ENCODE measurements at places on chromosomes 2 and 18.

DNA sequence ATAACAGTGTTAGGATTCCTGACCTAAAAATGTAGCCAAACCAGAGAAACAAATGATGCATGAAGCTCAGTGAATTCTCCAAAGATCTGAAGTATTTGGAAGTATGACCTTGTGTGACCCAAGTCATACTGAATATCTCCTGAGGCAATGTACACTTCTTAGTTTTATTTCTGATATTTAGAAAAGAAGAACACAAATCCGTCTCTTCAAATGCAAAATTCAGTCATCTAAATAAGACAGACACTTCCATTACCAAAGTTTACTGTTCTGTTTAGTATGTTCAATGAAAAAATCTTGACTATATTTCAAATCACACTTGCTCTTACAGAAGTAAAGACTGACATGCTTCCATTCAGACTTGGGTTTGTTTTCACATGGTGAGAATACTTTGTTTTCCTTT is 495.7 kb downstream of the RIT2 start:
- no peak overlapping the region for H3K4me3 ChIP-seq
- no peaks in the 10 kb centered on the region for H3K27me3 ChIP-seq
- H3K36me3 ChIP-seq, result no peaks in the 10 kb centered on the region

DNA sequence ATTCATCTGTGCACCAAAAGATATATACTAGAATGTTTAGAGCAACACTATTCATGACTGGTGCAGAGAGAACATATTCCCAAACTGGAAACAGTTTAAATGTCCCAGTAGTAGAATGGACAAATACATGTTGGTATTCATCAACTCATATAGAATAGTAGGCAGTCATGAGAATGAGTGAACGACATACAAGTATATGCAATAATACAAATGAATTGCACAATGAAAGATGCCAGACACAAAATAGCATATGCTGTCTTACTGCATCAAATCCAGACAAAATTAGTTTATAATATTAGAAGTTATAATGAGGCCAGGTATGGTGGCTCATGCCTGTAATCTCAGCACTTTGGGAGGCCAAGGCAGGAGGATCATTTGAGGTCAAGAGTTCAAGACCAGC is 8.3 kb upstream of the PRKAG3 start:
- no peaks in the 10 kb centered on the region for H3K4me1 ChIP-seq
- H3K27ac ChIP-seq, result no peak overlapping the region
- H3K27me3 ChIP-seq, result no peaks in the 10 kb centered on the region
- DNase-seq, result no peak

GRCh38 chr2:8693157-8693821 is 11.4 kb downstream of the ID2 start:
- no peak overlapping the region for H3K27ac ChIP-seq
- H3K4me1 ChIP-seq, result no peaks in the 10 kb centered on the region
- DNase-seq, result no peak
- no peaks in the 10 kb centered on the region for H3K36me3 ChIP-seq
- peak overlapping the region; percentile 36 for H3K4me3 ChIP-seq

GRCh38 chr2:19021100-19021476 is 337.3 kb downstream of the OSR1 start:
- no peak for DNase-seq
- H3K36me3 ChIP-seq, result no peaks in the 10 kb centered on the region
- H3K27me3 ChIP-seq, result no peaks in the 10 kb centered on the region
- peak overlapping the region; percentile 26 for H3K4me3 ChIP-seq
- no peak overlapping the region for H3K27ac ChIP-seq

- no peaks in the 10 kb centered on the region for H3K36me3 ChIP-seq
- H3K4me3 ChIP-seq, result no peak overlapping the region
- no peaks in the 10 kb centered on the region for H3K4me1 ChIP-seq
- H3K27me3 ChIP-seq, result no peaks in the 10 kb centered on the region
- no peak for DNase-seq
Measured at GRCh38 chr18:75360941-75361340, 66.6 kb downstream of the SMIM21 start.

DNA sequence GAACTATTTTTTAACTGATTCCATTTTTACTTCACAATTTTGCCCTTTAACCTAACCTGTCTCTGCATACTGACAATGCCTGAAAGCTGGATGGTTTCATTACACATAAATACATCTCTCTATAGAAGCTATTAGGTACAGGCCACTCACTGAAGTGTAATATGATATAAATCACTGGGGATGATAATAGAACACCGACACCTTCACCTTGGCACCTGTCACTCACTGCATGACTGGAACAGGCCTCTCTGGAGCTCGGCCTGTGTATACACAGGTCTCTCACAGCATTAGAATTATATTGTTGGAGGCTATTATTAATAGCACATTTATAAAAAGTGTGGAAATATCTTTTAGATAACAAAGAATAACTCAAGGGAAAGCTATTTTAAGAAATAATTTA is 138.2 kb downstream of the TMEM131 start:
- H3K4me3 ChIP-seq, result no peak overlapping the region
- no peaks in the 10 kb centered on the region for H3K27me3 ChIP-seq
- no peak for DNase-seq
- H3K27ac ChIP-seq, result no peak overlapping the region

- no peak overlapping the region for H3K4me3 ChIP-seq
- no peak for DNase-seq
- no peaks in the 10 kb centered on the region for H3K27me3 ChIP-seq
Measured at GRCh38 chr2:1631292-1632001, 112.9 kb downstream of the PXDN start.

DNA sequence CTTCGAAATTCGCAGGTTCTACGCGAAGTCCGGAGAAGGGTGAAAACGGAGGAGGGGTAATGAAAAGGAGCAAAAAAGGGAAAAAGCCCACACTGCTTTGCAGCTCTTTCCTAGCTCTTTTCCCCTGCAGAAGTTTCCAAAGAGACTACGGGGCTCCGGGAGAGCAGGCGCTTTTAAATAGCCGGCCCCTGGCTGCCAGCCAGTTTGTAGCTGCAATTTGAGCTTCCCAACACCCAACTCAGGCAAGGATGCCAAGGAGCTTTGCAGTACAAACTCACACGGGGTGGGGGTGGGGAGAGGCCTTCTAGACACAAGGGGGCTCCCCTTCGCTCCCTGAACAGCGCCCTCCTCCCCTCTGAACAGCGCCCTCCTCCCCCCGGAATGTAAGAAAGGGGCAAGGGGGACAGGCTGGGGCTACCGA is at the start of gene IGFBP5:
IGFBP5 (minus strand) TSS at position 149 of the 421 bp plus-strand sequence. CDS start 774 bp downstream, outside the sequence.
- H3K4me3 ChIP-seq, result peak within 1 kb of the TSS; percentile 86
- no peaks in the 10 kb centered on the region for H3K27me3 ChIP-seq
- H3K27ac ChIP-seq, result peak within 1 kb of the TSS; percentile 89
- peaks cover 8% of the 10 kb centered on the region for H3K4me1 ChIP-seq
- no peaks in the 10 kb centered on the region for H3K36me3 ChIP-seq

DNA sequence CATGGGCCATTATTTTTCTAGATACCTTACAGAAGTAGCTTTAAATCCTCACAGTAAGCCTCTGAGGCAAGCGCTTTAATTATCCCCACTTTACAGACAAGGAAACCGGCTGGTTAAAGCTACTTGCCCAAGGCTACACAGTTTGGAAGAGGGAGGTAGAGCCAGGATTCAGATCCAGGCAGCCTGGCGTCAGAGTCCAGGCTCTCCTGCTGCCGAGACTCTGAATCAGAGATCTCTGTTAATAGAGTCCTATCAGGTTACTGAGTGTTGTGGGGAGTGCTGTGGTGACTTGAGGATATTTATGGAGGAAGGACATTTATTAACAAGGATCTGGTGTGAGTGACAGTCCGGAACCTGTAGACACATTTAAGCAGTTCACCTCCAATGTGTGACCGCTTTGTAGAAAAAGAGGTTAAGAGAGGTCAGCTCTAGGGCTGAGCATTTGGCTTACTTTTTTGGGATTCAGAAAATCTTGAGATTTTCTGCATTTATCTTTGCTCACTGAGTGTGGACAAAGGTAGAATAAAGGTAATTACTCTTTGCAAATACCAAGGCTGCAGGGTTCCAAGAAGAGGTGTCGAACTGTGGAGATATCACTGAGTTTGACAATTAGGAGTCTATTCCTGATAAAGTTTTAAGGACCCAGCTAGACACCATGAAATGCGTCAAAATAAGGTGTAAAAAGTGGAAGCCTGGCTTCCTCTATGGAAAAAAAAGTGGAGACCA is 1.6 kb upstream of the CEP192 start:
- no peaks in the 10 kb centered on the region for H3K27me3 ChIP-seq
- peaks cover 10% of the 10 kb centered on the region for H3K4me1 ChIP-seq
- H3K27ac ChIP-seq, result no peak overlapping the region
- DNase-seq, result no peak

DNA sequence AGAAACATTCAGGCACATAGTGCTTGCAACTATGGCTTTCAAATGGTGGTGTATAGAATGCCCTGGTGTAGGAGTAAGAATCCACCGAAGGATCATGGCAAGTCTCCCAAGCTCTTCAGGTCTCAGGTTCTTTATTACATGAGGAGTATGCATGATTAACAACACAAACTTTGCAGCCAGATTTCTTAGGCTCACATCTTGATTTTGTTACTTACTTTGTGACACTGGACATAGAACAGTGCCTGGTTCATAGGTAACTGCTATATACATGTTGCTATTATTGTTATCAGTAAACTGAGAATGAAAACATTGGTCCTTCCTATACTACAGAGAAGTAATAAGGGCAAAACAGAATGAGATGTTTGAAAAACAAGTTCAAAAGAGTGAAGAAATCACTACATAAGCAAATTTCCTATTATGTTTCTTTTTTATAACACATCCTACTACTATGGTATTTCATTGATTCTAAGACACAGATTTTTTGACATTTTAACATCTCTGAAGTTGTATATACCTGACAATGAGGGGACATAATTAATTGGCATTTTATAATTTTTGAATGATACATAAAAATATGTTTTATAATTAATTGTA is 284.9 kb downstream of the C1D start:
- no peaks in the 10 kb centered on the region for H3K27me3 ChIP-seq
- H3K27ac ChIP-seq, result no peak overlapping the region
- no peak overlapping the region for H3K4me3 ChIP-seq
- no peaks in the 10 kb centered on the region for H3K36me3 ChIP-seq

- H3K4me3 ChIP-seq, result no peak overlapping the region
- DNase-seq, result no peak
- H3K27ac ChIP-seq, result no peak overlapping the region
- no peaks in the 10 kb centered on the region for H3K36me3 ChIP-seq
- no peaks in the 10 kb centered on the region for H3K27me3 ChIP-seq
Measured at GRCh38 chr2:105432749-105433148, 33.9 kb upstream of the FHL2 start.

DNA sequence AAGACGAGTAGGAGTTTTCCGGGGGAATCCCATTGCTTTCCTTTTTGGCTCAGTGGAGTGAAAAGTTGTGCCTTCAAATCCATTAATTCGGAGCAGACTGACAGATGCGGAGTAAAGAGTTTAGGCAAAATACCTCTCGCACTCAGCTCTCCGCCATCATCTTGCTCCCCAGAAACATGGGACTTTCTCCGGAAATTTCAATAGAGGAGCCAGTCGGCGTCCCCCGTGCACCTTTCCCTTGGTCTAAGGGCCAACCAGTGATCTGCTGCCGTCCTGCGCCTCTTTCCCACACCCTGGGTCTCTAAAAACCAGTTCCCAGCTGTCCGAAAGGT is 318 bp downstream of the TYW5 start:
- H3K4me1 ChIP-seq, result peaks cover 27% of the 10 kb centered on the region
- peak overlapping the region; percentile 82 for H3K4me3 ChIP-seq
- no peak for DNase-seq
- peak overlapping the region; percentile 90 for H3K27ac ChIP-seq
- no peaks in the 10 kb centered on the region for H3K27me3 ChIP-seq

GRCh38 chr2:131419441-131419840 is 55.5 kb upstream of the RAB6D start:
- H3K4me3 ChIP-seq, result no peak overlapping the region
- no peaks in the 10 kb centered on the region for H3K4me1 ChIP-seq
- H3K27me3 ChIP-seq, result no peaks in the 10 kb centered on the region
- no peak overlapping the region for H3K27ac ChIP-seq
- H3K36me3 ChIP-seq, result no peaks in the 10 kb centered on the region

DNA sequence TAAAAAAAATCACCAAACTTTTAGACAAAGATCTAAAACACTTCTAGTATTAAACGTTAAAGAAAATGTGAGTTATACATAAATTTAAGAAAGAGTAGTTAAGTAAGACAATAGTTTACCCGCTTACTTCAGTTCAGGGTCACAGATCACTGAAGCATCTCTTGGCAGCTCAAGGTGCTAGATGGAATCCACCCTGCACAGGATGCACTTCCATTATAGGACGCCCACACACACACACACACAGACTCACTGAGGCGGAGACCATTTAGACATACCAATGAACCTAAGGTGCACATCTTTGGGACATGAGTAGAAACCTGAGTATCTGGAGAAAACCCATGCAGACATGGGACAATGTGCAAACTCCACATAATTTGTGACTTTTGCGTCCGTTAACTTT is 630.6 kb upstream of the ZNF804A start:
- no peaks in the 10 kb centered on the region for H3K36me3 ChIP-seq
- H3K4me1 ChIP-seq, result no peaks in the 10 kb centered on the region
- H3K4me3 ChIP-seq, result no peak overlapping the region
- no peak for DNase-seq

DNA sequence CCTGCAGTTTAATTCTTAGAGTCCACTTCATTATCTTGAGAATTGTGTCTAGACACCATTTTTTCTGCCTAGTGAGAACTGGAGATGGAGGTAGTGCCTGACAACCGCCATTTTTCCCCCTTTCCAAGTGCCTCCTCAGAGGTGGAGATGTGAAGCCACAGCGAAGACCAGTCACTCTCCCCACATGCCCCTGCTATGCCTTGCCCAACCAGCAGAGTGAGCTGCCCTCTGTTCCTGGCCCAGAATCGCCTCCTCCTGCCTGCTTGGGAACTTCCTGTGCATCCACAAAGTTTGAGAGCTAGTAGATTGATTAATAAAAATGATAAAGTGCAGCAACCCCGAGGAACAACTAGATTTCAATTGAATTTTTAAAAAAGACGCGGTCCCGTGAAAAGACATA is 123.3 kb downstream of the CLIP4 start:
- H3K4me3 ChIP-seq, result no peak overlapping the region
- H3K4me1 ChIP-seq, result no peaks in the 10 kb centered on the region

- no peaks in the 10 kb centered on the region for H3K27me3 ChIP-seq
- no peaks in the 10 kb centered on the region for H3K36me3 ChIP-seq
- DNase-seq, result no peak
- H3K4me3 ChIP-seq, result no peak overlapping the region
- H3K27ac ChIP-seq, result no peak overlapping the region
Measured at GRCh38 chr2:158187908-158188307, 86.2 kb downstream of the UPP2 start.
